ENCODE measurements at places on chromosomes 7 and 10. TPM values are rescaled to one million over a fixed set of nuclear protein-coding genes. Genes with fewer than 3 reads are reported as not detected.

The ADIRF gene
- total RNA-seq, result 790 TPM

The AP1S1 gene
- total RNA-seq, result 50.5 TPM

The APBB1IP gene
- total RNA-seq, result 8.0 TPM

The SDK1 gene
- total RNA-seq, result 27.3 TPM

The CLEC2L gene
- total RNA-seq, result not detected

The CALN1 gene
- not detected for total RNA-seq

The NEUROG3 gene
- not detected for total RNA-seq

The CTTNBP2 gene
- total RNA-seq, result 16.6 TPM

The CRYGN gene
- not detected for total RNA-seq

The CCDC146 gene
- total RNA-seq, result 11.7 TPM

The FAM180A gene
- 1.1 TPM for total RNA-seq

The GPER1 gene
- total RNA-seq, result 3.4 TPM

The CDK1 gene
- 2.4 TPM for total RNA-seq

The PPP1R17 gene
- total RNA-seq, result not detected

The CALD1 gene
- total RNA-seq, result 389 TPM

The SPAM1 gene
- total RNA-seq, result not detected

The OPN1SW gene
- total RNA-seq, result not detected

The SHTN1 gene
- total RNA-seq, result 17.1 TPM

The DNAJC12 gene
- total RNA-seq, result 1.8 TPM

The CALML5 gene
- total RNA-seq, result not detected

The KIAA1217 gene
- total RNA-seq, result 108 TPM

The IFIT1B gene
- total RNA-seq, result not detected

The AMZ1 gene
- 0.23 TPM for total RNA-seq

The CYP17A1 gene
- 1.1 TPM for total RNA-seq

The CLRN3 gene
- not detected for total RNA-seq

The CEP55 gene
- total RNA-seq, result 0.89 TPM

The SLC26A5 gene
- total RNA-seq, result 6.2 TPM

The HTR7 gene
- total RNA-seq, result 0.65 TPM

The FZD8 gene
- 2.6 TPM for total RNA-seq

The SFMBT2 gene
- 20.3 TPM for total RNA-seq

All from ureter (tissue), 1 donor.